ENCODE measurements at places on chromosomes 4 and X. TPM values are rescaled to one million over a fixed set of nuclear protein-coding genes. Genes with fewer than 3 reads are reported as not detected.
A peak's percentile ranks its signal among the peaks of the same experiment; 100 is the strongest.

DNA sequence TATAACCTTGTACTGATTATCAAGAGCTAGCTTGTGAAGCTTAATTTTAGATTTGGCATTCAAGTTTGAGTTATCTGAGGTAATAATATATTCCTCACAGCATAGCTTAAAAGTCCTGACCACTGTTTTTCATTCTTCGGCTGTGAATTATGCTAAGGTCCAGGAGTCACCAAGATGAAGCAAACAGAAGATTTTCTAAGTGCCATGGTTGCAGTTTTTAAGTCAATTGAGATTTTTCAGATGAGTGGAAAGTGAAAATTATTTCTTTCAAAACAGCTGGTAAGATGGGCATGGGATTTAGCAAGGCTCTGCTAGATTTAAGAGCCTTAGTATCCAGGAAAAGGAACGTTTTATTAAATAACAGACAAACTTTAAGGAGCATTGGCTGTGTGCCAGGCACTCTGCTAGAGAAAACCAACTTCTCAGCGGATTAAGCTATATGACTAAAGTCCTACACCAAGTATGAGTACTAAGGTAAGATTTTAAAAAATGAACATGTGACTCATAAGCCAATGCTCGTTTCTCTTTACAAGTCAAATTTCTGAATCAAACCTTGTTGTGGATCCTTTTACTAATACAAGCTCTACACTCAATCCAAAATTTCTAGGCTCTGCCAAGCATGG is 149.9 kb upstream of the IL15 start:
- no peaks in the 10 kb centered on the region for H3K36me3 ChIP-seq
- no peak overlapping the region for H3K4me3 ChIP-seq
- no peak for DNase-seq
- H3K4me1 ChIP-seq, result no peaks in the 10 kb centered on the region
- H3K27ac ChIP-seq, result no peak overlapping the region

DNA sequence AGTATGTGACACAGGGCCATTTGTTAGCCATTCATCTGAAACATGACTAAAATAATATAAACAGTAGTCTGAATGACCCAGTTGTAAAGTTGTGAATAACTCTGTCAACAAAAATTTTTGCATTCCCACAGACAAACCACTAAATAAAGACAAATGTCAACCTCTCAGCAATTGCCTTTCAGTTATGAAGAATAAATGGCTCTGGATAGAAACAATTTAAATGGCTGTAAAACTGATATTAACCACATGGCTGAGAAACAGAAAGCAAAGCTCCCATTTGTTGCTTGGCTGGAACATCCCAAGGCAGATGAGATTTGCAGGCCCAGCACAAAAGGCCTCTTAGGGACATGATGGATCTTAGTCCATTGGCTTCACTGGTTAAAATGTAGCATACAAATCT is 296.3 kb downstream of the GALNTL6 start:
- H3K36me3 ChIP-seq, result no peaks in the 10 kb centered on the region
- no peaks in the 10 kb centered on the region for H3K27me3 ChIP-seq
- no peak overlapping the region for H3K4me3 ChIP-seq
- no peaks in the 10 kb centered on the region for H3K4me1 ChIP-seq
- no peak for DNase-seq

GRCh38 chrX:69177511-69178162 is 12.4 kb upstream of the PJA1 start:
- no peak for DNase-seq
- H3K36me3 ChIP-seq, result no peaks in the 10 kb centered on the region
- H3K27ac ChIP-seq, result no peak overlapping the region
- H3K27me3 ChIP-seq, result no peaks in the 10 kb centered on the region
- no peaks in the 10 kb centered on the region for H3K4me1 ChIP-seq

The FRMPD4 gene
- total RNA-seq, result not detected

- H3K4me1 ChIP-seq, result no peaks in the 10 kb centered on the region
- H3K27me3 ChIP-seq, result no peaks in the 10 kb centered on the region
- no peak overlapping the region for H3K27ac ChIP-seq
- H3K36me3 ChIP-seq, result no peaks in the 10 kb centered on the region
Observed at GRCh38 chr4:154985673-154986072, 204.6 kb downstream of the RBM46 start.

- no peak overlapping the region for H3K4me3 ChIP-seq
- no peak for DNase-seq
- no peaks in the 10 kb centered on the region for H3K4me1 ChIP-seq
- no peak overlapping the region for H3K27ac ChIP-seq
Observed at GRCh38 chr4:5126231-5126630, 75.0 kb downstream of the STK32B start.

DNA sequence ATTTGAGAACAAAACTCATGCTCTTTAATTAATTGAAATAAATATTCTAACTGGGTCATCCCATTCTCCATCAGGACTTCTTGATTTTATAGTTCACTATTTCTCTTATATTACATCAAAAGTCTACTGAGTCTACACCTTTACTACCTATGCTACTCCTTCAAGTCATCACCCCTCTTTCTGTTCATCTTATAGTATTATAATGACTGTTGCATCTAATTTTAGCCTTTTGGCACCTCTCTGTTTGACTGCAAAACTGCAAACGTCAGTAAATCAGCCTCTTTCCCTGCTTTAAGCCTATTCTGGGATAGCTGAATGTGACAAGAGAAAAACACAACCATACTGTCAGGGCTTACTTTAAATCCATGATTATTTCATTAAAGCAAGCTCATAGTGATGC is 639.1 kb downstream of the GABRG1 start:
- DNase-seq, result no peak
- H3K27ac ChIP-seq, result no peak overlapping the region
- H3K4me1 ChIP-seq, result no peaks in the 10 kb centered on the region
- H3K36me3 ChIP-seq, result no peaks in the 10 kb centered on the region
- no peak overlapping the region for H3K4me3 ChIP-seq

The AFAP1 gene
- 9.8 TPM for total RNA-seq

The MMRN1 gene
- total RNA-seq, result 0.22 TPM

The GPR82 gene
- total RNA-seq, result not detected

GRCh38 chr4:74353858-74354257 is 11.1 kb upstream of the EREG start:
- no peaks in the 10 kb centered on the region for H3K27me3 ChIP-seq
- H3K27ac ChIP-seq, result no peak overlapping the region
- no peaks in the 10 kb centered on the region for H3K4me1 ChIP-seq
- no peak for DNase-seq

DNA sequence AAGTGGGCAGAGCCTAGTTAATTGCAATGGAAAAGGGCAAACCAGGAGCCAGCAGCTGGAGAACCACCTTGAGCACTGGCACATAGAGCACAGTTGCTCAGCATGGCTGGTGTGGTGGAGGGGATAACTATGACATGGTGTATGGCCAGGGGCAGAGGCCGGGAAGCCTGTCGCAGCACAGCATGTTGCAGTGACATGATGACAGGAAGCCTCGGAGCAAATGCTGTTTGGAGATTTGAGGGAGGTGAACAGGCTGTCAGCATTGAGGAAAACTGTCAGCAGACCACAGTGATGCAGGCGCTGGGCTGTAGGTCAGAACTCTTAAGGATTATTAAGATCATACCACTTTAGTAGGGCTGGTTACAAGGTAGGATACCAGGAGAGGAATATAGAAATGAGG is 228.7 kb downstream of the CBR4 start:
- no peak for DNase-seq
- H3K27ac ChIP-seq, result no peak overlapping the region

DNA sequence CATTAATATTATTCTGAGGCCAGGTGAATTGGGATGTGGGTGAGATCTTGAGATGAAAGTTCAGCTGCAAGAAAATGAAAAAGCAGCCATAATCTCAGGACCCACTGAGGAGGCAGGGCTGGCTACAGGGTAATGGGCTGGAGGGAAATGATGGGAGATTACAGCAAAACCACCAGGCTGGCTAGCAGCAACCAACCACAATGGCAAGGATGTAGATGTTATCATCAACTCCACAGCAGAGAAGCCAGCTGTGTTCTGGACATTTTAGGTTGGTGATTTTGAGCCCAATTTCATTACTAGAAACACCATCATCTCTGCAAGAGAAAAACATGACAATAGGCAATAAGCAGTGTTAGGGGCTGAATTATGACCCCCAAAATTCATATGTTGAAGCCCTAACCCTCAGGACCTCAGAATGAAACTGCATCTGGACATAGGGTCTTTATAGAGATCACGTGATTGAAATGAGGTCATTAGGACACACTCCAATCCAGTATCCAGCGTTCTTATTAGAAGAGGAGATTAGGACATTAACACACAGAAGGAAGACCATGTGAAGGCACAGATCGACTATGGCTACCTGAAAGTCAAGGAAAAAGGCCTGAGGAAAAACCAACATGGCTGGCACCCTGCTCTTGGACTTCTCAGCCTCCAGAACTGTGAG is 139.8 kb upstream of the KIT start:
- H3K27ac ChIP-seq, result no peak overlapping the region
- no peaks in the 10 kb centered on the region for H3K36me3 ChIP-seq
- H3K27me3 ChIP-seq, result no peaks in the 10 kb centered on the region
- no peaks in the 10 kb centered on the region for H3K4me1 ChIP-seq

GRCh38 chr4:96012687-96013086 is 172.8 kb downstream of the PDHA2 start:
- H3K27me3 ChIP-seq, result no peaks in the 10 kb centered on the region
- no peaks in the 10 kb centered on the region for H3K36me3 ChIP-seq
- H3K4me1 ChIP-seq, result no peaks in the 10 kb centered on the region
- no peak overlapping the region for H3K27ac ChIP-seq
- H3K4me3 ChIP-seq, result no peak overlapping the region

The TMEM144 gene
- 0.45 TPM for total RNA-seq

The CXorf49 gene
- total RNA-seq, result not detected

The ADH1A gene
- total RNA-seq, result not detected

DNA sequence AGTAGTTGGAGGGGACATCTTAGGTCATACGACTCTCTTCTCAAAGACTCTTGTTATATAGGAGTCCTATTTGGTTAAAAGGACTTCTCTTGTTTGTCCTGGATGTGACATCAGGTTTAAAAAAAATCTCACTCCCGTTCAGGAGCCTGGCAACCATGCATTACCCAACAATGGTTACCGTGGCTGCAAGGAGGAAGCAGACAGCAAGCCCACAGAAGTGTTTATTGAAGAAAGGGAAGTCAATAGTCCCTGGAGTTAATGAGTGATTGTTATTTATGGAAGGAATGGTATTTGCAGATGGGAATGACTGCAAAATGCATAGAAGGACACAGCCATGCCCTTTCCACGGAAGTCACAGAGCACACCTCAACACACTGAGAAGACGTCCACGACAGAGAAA is 75.9 kb upstream of the ENPP6 start:
- H3K27me3 ChIP-seq, result no peaks in the 10 kb centered on the region
- H3K27ac ChIP-seq, result no peak overlapping the region
- no peaks in the 10 kb centered on the region for H3K36me3 ChIP-seq
- peaks cover 6% of the 10 kb centered on the region for H3K4me1 ChIP-seq

DNA sequence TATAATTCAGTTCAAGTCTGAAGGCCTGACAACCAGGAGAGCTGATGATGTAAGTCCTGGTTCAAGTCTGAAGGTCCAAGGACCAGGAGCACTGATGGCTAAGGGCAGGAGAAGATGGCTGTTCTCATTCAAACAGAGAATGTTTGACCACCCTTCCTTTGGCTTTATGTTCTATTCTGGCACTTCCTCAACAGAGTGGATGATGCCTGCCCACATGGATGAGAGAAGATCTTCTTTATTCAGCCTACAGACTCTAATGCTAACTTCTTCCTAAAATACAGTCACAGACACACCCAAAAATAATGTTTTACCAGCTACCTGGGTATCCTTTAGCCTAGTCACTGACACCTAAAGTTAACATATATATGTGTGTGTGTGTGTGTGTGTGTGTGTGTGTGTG is 25.6 kb upstream of the IRF2 start:
- no peak overlapping the region for H3K4me3 ChIP-seq
- peaks cover 21% of the 10 kb centered on the region for H3K4me1 ChIP-seq
- no peaks in the 10 kb centered on the region for H3K36me3 ChIP-seq
- no peak for DNase-seq
- H3K27me3 ChIP-seq, result no peaks in the 10 kb centered on the region
- no peak overlapping the region for H3K27ac ChIP-seq

The ADGRG2 gene
- total RNA-seq, result not detected

GRCh38 chr4:88158489-88159228 is at the start of gene ABCG2:
Gene ABCG2 (minus strand): TSS chr4:88158639. CDS start chr4:88139995, 18,644 bp downstream.
- DNase-seq, result peak; percentile 3
- H3K36me3 ChIP-seq, result no peaks in the 10 kb centered on the region
- H3K4me3 ChIP-seq, result peak within 1 kb of the TSS; percentile 51
- peaks cover 10% of the 10 kb centered on the region for H3K4me1 ChIP-seq

GRCh38 chr4:83548151-83548905 is 12.4 kb downstream of the GPAT3 start:
- no peaks in the 10 kb centered on the region for H3K27me3 ChIP-seq
- H3K27ac ChIP-seq, result no peak overlapping the region
- DNase-seq, result peak; percentile 32
- no peaks in the 10 kb centered on the region for H3K36me3 ChIP-seq

- DNase-seq, result no peak
- H3K4me1 ChIP-seq, result no peaks in the 10 kb centered on the region
- H3K27ac ChIP-seq, result no peak overlapping the region
- H3K4me3 ChIP-seq, result no peak overlapping the region
Observed at GRCh38 chrX:135509885-135510284, 10.6 kb upstream of the INTS6L start.

The C4orf50 gene
- 0.16 TPM for total RNA-seq

DNA sequence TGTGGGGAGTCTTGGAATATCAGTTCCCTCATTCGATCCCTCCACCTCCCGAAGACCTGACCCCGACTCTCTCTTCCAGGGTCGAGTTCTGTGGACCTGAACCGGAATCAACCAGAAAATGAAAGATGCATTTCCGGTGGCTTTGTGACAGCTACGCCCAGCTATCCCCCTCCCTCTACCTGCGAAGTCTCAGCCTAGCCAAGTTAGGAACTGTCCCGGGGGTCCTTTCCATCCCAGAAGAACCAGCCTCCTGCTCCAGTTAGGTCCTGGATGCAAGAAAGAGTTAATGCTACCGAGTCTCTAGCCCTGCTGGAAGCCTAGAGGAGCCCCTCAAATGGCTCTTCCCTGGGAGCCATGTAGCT is 13.4 kb upstream of the ETDC start:
- H3K4me3 ChIP-seq, result peak overlapping the region; percentile 69
- no peaks in the 10 kb centered on the region for H3K27me3 ChIP-seq
- peak overlapping the region; percentile 55 for H3K27ac ChIP-seq
- H3K4me1 ChIP-seq, result peaks cover 15% of the 10 kb centered on the region
- H3K36me3 ChIP-seq, result peaks cover 3% of the 10 kb centered on the region
- no peak for DNase-seq
